NCI-H748 treated with DMSO at 0.1 percent for 48 hours (cell line): ENCODE measurements at places on chromosomes 7 and 10.
A peak's percentile ranks its signal among the peaks of the same experiment; 100 is the strongest.

DNA sequence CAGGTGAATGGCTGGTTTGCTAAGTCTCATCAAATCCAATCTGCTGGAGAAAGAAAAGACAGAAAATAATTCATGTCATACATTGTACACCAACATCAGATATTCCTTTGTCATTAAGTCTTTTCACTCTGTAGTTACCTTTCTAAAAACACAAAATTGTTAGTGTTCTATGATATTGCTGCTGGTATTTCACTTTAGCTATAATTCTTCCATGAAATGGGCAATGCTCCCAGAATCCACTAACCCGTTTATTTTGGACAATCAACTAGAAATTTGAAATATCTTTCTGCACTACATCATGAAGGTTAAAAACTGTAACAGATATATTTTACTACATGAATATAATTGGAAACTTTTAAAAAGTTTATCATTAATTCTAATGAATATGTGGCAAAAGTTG lies 181.3 kb downstream of the C7orf25 start:
- DNase-seq = no peak

DNA sequence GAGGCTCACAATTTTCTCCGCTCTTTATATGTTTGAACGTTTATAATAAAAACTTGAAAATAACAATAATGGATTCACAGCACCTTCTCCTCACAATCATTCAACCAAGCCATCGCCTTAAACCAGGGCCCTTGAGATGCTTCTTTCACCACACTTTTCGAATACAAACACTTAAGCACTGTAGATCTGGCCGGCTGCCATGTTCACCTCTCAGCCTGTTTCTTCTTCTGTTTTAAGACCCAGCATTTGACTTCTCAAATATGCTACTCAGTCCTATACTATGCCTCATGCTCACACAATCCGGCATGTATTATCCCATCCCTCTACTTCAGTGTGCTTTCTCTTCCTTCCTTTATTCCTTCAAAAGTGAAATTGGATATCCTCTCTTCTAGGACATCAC lies 280.6 kb downstream of the TFEC start:
- DNase-seq = no peak

GRCh38 chr7:55086413-55087201 lies 67.8 kb downstream of the EGFR start:
- DNase-seq = peak; percentile 24

DNA sequence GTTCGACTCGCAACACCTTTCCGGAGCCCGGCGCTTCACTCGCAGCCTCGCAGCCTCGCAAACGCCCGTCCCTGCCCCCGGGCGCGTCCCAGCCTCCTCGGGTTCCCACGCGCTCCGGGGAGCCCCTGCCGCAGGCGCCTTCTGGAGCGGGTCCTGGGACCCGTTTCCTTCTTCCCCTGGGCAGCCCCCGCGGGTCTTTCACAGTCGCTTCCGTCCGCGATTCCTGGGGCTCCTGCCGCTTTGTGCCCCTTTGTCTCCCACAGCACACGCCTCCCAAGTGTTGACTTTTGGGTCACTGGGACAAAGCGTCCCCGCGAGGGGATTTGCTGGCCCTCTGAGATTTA lies 140.7 kb downstream of the DYNC2I1 start:
- DNase-seq = no peak

GRCh38 chr7:146417176-146417575 lies 300.6 kb downstream of the CNTNAP2 start:
- DNase-seq = no peak

GRCh38 chr10:83617172-83617571 lies 522.1 kb upstream of the GHITM start:
- DNase-seq = no peak

DNA sequence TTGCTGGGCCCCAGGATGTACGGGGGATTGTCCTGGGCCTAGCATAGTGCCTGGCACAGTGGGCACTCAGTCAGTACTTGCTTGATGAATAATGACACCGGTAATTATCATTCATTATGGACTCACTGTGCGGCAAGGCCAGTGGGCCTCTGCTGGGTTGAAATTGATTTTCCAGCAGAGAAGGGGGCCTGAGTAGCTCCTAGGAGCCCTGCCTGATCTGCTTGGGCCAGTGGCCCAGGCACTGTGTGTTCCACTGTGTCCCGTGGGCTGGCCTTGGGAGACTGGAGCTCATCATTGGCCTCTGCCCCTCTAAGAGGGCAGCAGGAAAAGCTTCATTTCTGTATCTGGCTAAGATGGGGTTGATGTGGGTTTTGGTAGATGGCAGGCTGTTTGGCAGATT lies 1.4 kb downstream of the CHST3 start:
- no peak for DNase-seq

DNA sequence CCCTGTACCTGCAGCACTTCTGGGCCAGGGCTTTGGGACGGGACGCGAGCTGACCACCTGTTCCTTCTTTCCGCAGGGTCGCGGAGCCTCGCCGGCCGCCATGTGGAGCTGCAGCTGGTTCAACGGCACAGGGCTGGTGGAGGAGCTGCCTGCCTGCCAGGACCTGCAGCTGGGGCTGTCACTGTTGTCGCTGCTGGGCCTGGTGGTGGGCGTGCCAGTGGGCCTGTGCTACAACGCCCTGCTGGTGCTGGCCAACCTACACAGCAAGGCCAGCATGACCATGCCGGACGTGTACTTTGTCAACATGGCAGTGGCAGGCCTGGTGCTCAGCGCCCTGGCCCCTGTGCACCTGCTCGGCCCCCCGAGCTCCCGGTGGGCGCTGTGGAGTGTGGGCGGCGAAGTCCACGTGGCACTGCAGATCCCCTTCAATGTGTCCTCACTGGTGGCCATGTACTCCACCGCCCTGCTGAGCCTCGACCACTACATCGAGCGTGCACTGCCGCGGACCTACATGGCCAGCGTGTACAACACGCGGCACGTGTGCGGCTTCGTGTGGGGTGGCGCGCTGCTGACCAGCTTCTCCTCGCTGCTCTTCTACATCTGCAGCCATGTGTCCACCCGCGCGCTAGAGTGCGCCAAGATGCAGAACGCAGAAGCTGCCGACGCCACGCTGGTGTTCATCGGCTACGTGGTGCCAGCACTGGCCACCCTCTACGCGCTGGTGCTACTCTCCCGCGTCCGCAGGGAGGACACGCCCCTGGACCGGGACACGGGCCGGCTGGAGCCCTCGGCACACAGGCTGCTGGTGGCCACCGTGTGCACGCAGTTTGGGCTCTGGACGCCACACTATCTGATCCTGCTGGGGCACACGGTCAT lies 13.3 kb downstream of the GPR146 start:
- DNase-seq = no peak

GRCh38 chr10:68208424-68209042 lies 23.4 kb downstream of the ATOH7 start:
- DNase-seq = peak; percentile 39

DNA sequence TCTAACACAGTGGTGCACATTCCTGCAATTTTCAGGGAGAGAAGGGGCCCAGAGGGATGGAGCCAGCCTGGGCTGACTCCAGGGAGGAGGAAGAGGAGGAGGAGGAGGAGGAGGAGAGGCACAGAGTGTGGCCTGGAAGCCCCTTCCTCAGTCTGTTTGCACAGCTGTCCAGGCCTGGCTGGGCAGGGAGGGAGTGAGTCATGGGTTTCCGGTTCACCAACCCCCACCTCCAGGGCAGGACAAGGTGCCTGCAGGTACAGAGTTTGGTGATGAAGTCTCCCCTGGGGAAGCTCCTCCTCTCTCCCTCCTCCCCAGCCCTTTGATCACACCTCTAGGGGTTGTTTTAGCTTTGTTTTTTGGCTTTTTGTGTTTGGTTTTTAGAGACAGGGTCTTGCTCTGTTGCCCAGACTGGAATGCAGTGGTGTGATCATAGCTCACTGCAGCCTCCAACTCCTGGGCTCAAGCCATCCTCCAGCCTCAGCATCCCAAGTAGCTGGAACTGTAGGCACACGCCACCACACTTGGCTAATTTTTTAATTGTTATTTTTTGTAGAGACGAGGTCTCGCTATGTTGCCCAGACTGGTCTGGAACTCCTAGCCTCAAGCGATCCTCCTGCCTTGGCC lies 77.5 kb upstream of the CUX1 start:
- no peak for DNase-seq

DNA sequence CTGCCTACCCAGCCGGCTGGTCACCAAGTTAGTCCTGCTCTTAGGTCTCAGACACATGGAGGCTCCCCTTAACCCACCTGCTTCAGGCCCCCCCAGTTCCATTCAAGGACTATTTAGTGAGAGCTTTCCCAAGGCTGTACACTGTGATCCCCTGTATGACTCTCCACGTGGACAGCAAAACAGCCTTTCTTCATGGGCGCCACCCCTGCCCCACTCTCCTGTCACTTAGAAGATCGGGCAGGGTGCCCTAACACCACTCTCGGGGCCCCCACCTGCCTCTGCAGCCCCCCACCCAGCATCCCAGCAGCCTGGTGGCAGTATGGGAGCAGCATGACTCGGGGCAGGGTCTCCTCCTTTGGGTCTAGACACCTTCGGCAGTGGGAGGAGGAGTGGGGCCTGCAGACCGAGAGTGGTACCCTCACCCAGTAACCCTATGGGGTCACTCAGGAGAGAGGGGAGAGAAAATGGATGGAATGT lies 116.6 kb downstream of the PTPN20 start:
- DNase-seq = no peak

DNA sequence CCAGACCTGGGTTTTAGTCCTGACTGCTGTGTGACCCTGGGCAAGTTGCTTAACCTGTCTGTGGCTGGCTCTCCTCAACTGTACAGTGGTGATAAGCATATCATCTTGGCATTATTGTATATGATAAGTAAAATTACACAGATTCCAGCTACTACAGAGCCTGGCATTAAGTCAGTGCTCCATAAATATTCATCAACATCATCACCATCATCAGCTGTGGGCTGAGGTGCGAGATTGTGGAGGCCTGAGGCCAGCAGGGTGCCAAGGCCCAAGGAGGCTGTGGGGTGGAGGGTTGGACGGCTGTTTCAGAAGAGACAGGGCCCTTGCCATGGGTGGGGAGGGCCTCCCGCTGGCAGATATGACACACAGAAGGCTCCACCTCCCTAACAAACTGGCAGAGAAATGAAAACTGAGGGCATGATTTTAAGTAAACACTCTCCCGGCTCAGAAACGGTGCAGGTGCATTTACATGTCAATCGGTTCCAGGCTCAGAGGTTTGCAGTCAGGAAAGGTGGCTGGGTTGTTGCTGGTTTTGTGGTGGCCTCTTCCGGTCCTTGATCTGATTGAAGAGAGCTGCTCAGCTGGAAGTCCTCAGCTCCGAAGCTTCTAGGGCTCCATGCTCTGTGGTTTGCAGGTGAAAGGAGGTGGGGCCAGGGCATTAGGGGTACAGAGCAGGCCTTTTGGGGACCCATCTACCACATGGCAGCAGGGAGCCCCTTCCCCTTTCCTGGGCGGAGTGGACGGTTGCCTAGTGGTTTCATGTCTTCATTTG lies 10.2 kb downstream of the CRYGN start:
- DNase-seq = no peak

DNA sequence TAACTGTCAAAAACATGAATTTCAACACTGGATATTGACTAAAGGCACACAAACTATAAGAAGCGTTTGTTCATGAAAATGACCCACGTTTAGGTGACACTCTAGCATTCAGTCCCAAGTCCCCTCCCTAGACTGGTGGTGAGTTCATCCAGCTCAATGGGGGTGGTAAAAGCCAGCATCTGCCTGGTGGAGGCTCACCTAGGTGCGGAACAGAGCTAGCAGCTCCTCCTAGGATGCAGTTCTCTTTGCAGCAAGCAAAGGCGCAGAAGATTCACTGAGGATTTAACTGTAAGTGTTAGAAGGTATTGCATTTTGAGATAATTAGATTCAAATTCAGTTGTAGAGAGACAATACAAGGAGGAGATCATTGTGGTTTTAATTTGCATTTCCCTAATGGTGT lies 87.6 kb downstream of the VSTM2A start:
- DNase-seq = no peak

GRCh38 chr7:94472608-94473007 lies 37.0 kb upstream of the CASD1 start:
- DNase-seq = no peak

GRCh38 chr10:123848564-123849457 lies 42.8 kb downstream of the CPXM2 start:
- peak; percentile 10 for DNase-seq
